ENCODE measurements at places on chromosomes 6 and 20.

GRCh38 chr6:18795726-18796125 is 408.6 kb downstream of the RNF144B start:
- no peak for DNase-seq

- no peak for DNase-seq
Measured at GRCh38 chr20:25439328-25439727, 31.9 kb downstream of the GINS1 start.

GRCh38 chr20:63697868-63698545 is 1.6 kb downstream of the TNFRSF6B start:
- DNase-seq: no peak

DNA sequence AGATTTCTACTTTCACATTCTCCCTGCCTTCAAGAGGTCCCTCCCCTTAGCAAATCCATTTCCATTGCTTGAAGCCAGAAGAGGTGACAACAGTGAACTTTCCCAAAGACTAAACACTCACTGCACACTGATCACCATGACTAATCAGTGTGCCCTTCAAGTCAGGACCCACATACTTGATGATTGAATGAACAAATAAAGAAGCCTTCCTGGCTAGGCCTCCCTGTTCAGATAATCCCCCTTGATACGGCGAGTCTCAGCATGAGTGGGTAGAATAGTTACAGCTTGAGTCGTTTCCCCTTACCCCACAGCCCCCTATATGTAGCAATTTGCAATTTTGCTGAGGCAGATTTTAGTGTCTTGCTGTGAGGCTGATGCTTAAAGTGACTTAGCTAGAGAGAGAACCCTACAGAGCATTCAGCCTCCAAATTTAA is 102.2 kb downstream of the UNC5CL start:
- no peak for DNase-seq

- DNase-seq: no peak
Measured at GRCh38 chr6:13420269-13420668, 67.1 kb downstream of the GFOD1 start.

DNA sequence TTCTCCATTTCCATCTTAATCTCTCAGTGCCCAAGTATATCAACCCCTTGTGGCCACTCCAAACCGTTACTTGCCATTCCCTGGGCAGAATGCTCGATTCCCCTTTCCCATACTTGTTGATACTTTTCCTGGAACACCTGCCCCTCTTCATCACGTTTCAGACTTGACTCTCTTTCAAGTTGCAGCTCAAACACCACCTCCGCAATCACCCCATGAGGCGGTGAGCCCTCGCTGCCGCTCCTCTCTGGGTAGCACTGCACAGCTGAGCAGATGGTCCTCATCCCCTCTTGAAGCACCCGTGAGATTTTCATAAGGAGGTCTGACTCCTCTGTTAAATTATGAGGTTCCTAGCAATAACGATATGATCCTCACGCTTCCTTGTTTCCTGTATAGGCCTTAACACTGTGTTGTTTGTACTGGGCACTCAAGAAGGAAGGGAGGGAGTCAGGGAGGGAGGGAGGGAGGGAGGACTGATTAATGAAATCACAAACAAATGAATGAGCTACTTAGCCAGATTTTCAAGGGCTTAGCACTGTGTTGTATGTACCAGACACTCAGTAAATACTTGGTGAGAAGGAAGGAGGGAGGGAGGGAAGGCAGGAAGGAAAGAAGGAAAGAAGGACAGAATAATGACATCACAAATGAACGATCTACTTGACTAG is 8.0 kb upstream of the UQCC2 start:
- no peak for DNase-seq

- no peak for DNase-seq
Measured at GRCh38 chr6:29764422-29765196, 41.4 kb downstream of the HLA-F start.

DNA sequence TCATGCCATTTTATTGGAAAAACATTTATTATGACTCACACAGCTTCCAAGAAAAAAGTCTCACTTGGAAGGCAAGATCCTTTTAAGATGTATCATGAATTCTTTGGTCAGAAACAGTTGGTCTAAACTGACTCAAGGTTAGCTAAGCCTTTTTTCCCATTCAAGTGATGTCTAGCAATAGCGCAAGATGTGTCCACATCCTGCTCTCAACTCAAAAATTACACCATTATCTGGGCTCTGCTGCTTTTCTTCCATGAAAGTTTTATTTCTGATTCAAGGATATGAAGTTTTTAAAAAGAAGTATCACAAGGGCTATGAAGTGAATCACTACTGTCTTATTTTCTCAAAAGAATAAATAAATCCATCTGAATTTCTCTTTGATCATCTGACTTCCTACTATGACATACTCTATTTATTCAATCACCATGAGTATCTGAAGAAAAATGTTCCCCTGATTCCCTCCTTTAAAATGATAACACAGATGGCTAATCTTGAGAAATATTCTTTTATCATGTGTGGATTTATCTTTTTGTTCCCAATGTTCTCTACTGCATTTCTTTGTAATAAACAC is 139.2 kb downstream of the AHI1 start:
- DNase-seq: no peak

- DNase-seq: no peak
Measured at GRCh38 chr6:111874025-111874415, 768 bp upstream of the FYN start.

DNA sequence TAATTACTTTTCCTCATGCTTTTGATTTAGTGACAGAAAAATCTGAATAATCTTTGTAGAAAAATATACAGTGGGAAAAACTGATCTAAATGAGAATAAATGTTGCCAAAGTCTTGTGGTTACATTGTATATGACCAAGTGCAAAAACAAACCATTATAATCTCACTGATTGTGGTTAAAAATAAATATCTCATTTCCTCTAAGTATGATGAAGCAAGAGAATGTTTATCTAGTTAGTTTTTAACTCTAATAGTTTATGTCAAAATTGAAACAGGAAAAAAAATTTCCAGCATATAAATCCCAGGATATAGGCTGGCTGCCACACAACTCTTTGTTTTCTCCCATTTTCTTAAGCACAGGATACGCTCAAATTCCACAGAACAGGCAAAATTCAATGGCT is 392.7 kb upstream of the ID4 start:
- DNase-seq: no peak

GRCh38 chr20:37449276-37449675 is 71.8 kb upstream of the NNAT start:
- DNase-seq: no peak

GRCh38 chr6:168557512-168557911 is 116.5 kb downstream of the SMOC2 start:
- DNase-seq: no peak

DNA sequence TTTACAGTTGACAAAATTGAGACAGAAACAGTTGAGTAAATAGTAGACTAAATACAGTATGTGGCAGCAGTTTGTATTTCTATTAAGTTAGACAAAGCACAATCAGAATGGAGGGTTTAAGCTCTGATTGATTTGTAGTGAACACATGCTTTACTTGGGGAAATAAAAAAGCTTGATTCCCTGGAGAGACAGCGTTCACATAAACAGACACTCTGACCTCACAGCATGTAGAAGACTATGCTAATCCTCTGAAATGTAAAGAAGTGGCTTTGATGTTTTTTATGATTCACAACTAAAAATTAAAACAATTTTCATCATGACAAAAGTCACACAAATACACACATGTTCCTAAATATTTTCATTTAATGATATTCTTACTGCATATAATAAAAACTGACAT is 126.9 kb upstream of the FAM83B start:
- no peak for DNase-seq

GRCh38 chr20:32333988-32334885 is 23.9 kb upstream of the ASXL1 start:
- DNase-seq: peak; percentile 41

GRCh38 chr6:33588894-33589293 is 8.8 kb upstream of the BAK1 start:
- DNase-seq: no peak

DNA sequence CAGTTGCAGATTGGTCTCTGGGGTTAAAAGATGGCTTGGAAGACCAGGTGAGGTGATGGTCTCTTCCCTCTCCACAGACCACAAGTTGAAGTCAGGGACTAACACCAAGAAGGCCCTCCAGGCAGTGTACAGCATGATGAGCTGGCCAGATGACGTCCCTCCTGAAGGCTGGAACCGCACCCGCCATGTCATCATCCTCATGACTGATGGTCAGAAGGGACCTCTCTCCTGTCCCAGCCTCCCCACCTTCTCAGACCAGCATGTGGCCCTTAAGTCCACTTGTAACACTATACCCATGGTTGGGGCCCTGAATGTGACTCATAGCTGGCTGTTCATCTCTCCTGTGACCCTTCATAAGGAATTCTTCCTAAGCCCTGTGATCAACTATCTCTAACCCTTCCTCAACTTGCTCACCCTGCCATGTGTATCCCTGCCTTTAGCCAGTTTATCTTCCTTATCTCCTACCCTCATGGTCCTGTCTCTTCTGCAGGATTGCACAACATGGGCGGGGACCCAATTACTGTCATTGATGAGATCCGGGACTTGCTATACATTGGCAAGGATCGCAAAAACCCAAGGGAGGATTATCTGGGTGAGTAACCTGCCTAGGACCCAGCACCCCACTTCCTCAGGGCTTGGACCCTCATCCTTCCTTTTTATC is 3.0 kb downstream of the CFB start:
- no peak for DNase-seq

- DNase-seq: no peak
Measured at GRCh38 chr20:15056246-15056645, 718.8 kb upstream of the FLRT3 start.

DNA sequence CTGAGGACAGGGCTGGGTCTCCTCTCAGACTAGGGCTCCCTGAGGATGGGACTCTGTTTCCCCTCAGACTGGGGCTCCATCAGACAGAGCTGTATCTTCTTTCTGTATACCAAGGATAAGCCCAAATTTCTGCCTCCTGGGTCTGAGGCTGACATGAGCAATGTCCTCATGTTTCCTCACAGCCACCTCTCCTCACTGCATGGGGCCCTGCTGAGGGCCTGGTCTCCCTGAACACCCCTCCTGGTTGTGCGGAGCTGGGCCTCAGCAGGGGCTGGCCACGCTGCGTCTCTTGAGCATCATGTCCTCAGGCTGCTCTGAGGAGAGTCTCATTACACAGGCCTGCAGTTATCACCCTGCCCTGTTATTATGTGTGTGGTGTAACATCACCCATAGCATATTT is 144.6 kb downstream of the LRFN2 start:
- no peak for DNase-seq

DNA sequence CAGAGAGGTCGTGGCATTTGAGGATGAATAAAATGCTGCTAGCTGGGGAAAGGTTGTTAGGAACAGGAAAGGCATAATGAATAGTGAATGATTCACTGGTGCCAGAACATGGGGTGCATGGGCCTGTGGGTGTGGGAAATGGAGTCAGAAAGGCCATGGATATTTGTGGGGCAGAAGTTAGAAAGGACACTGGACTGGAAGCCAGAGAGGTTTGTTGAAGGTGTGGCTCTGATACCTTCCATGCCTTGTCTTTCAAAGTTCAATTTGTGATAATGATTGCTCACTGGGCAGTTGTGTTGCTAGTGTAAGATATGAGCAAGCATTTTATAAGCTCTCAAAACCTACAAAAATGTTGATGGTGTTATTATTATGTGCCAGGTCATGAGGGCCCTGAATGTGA is 32.7 kb downstream of the LRRC1 start:
- DNase-seq: no peak

DNA sequence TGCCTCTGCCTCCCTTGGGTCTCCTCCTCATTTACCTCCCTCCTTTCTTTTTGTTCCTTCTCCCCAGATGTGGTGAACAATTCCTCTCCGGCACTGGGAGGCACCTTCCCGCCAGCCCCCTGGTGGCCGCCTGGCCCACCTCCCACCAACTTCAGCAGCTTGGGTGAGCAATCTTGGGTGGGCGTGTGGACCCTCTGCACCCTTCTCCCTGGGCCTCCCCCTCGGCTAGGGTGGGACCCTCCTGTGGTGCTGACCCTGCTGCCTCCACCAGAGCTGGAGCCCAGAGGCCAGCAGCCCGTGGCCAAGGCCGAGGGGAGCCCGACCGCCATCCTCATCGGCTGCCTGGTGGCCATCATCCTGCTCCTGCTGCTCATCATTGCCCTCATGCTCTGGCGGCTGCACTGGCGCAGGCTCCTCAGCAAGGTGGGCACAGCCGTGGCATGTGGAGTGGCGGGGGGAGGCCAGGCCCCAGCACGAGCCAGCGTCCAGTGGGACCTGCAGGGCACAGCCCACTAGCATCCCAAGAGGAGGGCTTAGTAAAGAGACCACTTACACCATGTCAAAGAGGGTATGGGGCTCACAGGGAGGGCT is 8.8 kb downstream of the DDR1 start:
- no peak for DNase-seq

DNA sequence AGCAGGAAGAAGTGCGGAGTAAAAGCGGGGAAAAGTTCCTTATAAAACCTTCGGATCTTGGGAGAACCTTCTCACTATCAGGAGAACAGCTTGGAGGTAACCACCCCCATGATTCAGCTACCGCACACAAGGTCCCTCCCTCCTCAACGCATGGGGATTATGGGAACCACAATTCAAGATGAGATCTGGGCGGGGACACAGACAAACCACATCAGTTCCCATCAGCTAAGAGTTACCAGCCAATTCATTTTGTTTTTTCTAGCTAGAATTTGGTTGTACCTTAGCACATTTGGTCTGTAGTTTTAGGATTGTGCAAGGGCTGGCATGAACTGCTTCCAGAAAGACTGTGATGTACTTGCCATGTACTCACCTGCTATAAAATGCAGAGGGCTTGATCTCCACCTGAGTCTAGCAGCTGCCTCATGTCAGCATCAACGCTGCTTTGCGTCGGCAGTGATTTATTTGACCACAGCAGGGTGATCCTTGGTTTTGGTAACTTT is 94.7 kb upstream of the SLC2A12 start:
- no peak for DNase-seq

GRCh38 chr20:49948178-49948577 is 12.0 kb downstream of the RNF114 start:
- DNase-seq: no peak

DNA sequence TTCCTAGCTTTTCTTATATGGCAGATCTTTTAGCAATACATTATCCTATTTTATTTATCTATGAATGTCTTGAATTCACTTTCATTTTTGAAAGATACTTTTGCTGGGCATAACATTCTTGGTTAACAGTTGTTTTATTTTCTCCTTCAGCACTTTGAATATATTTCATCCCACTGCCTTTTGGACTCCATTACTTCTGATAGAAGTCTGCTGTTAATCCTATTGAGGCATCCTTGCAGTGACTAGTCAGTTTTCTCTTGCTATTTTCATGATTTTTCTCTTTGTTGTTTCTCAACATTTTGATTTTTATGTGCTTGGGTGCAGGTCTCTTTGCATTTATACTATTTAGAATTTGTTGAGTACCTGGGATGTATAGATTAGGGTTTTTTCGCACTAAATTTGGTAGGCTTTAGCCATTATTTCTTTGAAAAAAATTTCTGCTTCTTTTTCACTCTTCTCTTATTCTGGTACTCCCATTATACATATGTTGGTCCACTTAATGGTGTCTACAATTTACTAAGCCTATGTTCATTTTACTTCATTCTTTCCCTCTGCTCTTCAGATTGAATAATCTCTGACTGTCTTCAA is 53.2 kb downstream of the PHACTR3 start:
- no peak for DNase-seq

Measured in central memory CD8-positive, alpha-beta T cell (primary cell).